ENCODE measurements at places on chromosomes 1 and 21. TPM values are rescaled to one million over a fixed set of nuclear protein-coding genes. Genes with fewer than 3 reads are reported as not detected.

GRCh38 chr1:95716550-95716949 lies 482.5 kb downstream of the RWDD3 start:
- no peaks in the 10 kb centered on the region for H3K36me3 ChIP-seq
- H3K4me3 ChIP-seq, result no peak overlapping the region
- no peak for DNase-seq
- no peaks in the 10 kb centered on the region for H3K4me1 ChIP-seq
- H3K27ac ChIP-seq, result no peak overlapping the region
- H3K27me3 ChIP-seq, result no peaks in the 10 kb centered on the region

DNA sequence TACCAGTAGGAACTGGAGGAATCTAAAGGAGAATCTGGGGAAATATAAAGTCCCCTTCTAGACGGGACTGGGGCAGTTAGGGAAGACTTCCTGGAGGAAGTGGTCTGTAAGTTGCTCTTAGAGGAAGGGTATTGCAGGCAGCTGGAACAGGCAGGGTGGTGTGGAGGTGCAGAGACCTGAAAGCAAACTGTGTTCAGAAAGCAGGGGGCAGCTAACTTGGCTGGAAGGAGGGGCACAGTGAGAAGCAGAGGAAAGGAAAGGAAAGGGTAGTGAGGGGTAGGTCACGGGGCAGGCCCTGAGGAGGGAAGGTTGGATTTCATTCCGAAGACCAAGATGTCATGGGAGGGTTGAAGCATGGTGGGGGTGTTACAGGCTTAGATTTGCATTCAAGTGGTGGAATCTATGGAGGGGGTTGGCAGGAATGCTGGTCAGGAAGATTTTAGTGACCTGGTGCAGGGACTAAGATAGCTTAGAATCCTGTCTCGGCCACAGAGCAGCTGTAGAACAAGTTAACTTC lies 240.7 kb downstream of the FOXD2 start:
- H3K4me3 ChIP-seq, result no peak overlapping the region
- no peak overlapping the region for H3K27ac ChIP-seq
- peaks cover 54% of the 10 kb centered on the region for H3K27me3 ChIP-seq

DNA sequence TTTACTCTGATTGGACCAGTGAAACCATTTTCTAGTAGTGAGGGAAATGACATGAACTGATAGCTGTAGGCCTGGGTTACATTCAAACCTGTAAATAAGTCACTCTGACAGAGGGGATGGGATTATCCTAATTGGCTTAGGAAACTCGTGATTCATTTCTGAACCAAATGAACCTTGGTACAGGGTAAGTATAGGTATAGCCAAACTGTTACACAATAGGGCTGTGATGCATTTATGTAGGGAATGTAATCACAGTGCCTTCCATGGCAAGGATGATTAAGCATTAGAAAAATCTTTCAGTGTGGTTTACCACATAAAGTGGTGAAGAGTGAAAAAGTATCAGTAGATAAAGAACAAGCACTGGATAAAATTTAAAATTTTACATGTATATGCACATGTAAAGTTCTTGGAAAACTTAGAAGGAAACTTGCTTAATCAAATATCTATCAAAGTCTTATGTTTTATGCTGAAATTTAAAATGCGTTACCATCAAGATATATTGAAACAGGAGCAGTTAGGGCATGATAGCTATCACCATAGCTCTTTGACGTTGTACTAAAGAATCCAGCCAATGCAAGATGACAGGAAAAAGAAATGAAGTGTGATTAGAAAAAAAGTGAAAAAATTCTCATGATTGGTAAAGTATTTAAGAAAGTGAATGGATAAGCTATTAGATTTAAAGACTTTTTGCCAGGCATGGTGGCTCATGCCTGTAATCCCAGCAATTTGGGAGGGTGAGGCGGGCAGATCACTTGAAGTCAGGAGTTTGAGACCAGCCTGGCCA lies 63.0 kb downstream of the RABGAP1L start:
- no peaks in the 10 kb centered on the region for H3K4me1 ChIP-seq
- no peak overlapping the region for H3K27ac ChIP-seq
- peaks cover 13% of the 10 kb centered on the region for H3K36me3 ChIP-seq
- no peak overlapping the region for H3K4me3 ChIP-seq

- peaks cover 7% of the 10 kb centered on the region for H3K4me1 ChIP-seq
- H3K36me3 ChIP-seq, result no peaks in the 10 kb centered on the region
- H3K27me3 ChIP-seq, result no peaks in the 10 kb centered on the region
- H3K4me3 ChIP-seq, result no peak overlapping the region
Observed at GRCh38 chr1:185453496-185454192, 136.6 kb upstream of the IVNS1ABP start.

GRCh38 chr1:42777852-42778251 lies 6.9 kb upstream of the TMEM269 start:
- peaks cover 49% of the 10 kb centered on the region for H3K36me3 ChIP-seq
- H3K27ac ChIP-seq, result no peak overlapping the region
- no peaks in the 10 kb centered on the region for H3K27me3 ChIP-seq
- no peak overlapping the region for H3K4me3 ChIP-seq
- no peak for DNase-seq

DNA sequence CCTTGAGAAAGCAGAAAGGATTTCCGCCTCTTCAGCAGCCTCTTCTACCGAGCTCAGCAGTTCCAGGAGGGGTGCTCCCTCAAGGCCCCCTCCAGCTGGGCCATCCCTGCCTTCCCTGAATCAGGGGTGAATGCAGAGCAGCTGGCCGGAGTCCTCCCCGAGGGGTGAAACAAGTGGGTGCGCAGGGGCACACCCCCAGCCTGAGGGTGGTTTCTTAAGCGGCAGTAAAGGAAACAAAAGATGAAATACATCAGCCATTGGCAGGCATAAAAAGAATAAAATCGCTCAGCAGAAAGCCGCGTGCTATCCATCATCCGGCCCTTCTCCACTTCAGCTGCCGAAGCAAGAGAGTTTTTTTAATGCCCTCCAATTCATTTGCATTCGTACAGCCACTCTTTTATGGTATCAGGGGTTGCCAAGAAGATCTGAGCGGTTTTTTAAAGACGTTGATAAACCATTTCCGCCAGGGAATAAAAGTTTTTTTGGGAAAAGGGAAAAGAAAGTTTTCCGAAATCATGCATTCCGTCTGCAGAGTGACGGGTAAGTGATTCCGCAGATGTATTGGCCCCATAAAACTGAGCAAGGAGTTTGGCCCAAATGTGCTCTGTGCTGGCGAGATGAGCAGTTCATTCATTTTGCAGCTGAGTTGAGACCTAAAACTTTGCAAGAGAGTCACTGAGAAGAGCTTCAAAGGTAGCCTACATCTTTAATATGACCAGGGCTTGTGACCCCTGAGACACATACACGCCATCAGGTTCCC lies 73.7 kb upstream of the ZC3H12A start:
- DNase-seq, result no peak
- peaks cover 78% of the 10 kb centered on the region for H3K27me3 ChIP-seq
- H3K4me3 ChIP-seq, result no peak overlapping the region

Gene FCRL1
- total RNA-seq, result not detected

Gene DNM3
- 1.2 TPM for total RNA-seq

Gene GPR52
- total RNA-seq, result 0.43 TPM

Gene C1QTNF12
- 2.5 TPM for total RNA-seq

Gene OR6N2
- total RNA-seq, result not detected

Gene SPRR2D
- not detected for total RNA-seq

Gene FCRLA
- total RNA-seq, result 0.22 TPM

All from type B pancreatic cell (in vitro differentiated cells).